ENCODE measurements at places on chromosomes 2 and 18.

- no peak for DNase-seq
Observed at GRCh38 chr2:212494418-212495020, 44.1 kb downstream of the ERBB4 start.

- DNase-seq, result no peak
Observed at GRCh38 chr2:175404839-175405238, 223.3 kb upstream of the ATP5MC3 start.

- no peak for DNase-seq
Observed at GRCh38 chr2:140658760-140659692, 1471.8 kb downstream of the LRP1B start.

DNA sequence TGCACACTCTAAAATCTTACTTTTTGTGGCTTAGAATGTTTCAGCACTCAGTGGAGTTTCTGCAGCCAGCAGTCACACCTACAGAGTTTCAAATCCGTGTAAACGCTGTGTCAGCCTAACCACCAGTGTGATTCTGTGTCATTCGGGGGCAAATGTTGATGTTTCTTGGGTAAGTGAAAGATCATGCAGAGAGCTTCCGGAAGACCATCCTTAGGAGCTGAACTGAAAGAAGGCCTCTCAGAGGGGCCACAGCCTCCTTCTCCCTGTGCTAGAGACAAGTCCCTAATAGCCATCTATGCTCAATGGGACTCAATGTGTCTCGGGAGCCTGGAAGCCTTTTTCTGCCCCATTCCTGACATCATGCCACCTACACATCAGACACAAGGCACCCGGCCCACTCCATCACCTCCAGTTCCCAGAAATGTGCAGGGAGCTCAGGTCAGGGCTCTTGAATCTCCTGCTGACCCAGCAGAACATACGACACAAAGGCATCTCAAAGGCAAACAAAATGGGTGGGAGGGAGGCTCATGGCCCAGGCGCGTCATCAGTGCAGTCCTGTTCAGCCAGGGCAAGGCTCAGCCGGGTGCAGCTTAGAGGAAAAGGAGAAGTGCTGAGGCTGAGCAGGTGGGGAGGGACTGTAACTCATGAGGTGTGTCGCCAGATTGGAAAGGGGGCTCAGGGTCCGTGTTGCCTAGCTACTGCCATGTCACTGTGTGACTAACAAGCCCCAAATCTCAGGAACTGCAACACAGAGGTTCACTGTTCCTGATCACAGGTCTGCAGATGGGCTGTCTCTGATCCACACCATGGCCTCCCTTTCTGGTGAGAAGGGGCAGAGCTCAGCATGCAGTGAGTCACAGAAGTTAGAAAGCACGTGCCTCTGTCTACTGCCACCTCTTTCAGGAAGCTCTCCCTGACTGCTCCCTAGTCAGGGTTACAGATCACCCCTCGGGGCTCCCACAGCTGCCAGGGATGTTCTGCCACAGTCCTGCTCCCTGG is 82.0 kb downstream of the SMAD7 start:
- peak; percentile 32 for DNase-seq

- no peak for DNase-seq
Observed at GRCh38 chr2:158120664-158121641, 19.3 kb downstream of the UPP2 start.

GRCh38 chr2:171287611-171288010 is 126.9 kb upstream of the TLK1 start:
- DNase-seq, result no peak

DNA sequence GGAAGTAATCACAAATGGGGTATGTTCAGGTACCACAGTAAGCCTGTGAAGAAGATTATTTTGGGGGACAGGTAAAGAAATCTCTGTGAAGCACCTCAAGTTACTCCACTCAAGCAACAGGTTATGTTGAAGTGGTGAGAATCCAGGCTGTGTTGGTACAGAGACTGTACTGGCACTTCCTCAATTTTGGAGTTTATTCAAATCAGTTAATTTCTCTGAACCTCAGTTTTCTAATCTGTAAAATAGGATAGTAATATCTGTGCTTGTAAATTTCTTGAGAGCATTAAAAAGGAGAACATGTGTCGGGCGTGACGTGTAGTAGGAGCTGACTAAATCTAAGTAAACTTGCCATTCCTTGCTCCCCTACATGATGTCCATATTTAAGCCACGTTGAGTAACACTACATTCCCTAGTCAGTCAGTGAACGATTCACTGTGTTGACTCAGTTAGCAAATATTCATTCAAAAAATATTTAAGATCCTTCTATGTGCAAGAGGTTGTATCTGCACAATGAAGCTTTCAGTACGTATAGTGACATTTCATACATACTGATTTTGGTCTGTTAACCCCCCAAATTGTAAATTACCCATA is 504.2 kb downstream of the ZEB2 start:
- DNase-seq, result peak; percentile 48

DNA sequence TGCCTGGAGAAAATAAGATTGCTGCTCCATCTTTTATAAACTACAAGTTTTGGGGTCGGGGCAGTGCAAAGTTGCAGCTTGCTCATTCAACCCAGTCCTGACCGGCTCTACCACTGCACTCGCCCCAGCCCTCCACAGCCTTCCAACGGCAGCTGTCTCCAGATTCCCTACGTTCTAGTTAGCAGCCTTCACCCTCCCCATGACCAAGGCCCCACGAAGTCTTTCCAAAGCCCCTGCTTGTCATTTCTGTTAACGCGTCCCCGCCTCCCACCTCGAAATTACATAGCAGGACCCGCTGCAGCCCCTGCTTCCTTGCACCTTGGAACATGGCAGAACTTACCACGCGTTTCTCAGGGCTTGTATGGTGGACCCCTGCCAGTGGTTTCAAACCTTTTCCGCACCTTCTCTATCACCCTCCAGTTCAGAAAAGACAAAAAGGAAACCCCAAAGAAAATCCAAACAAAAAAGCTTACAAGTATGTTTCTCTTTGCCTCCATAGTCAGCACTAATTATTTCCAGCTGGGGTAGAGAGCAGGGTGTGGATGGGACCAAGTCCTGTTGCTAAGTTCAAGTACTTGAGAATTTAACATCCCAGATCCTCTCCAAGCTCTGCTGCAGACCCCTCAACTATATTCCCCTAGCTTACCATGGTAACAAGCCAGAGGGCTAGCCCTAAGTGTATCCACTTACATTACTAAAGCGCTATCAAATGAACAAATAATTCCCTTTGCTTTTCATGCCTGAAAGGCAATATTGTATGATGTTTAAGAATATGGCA is 161.5 kb downstream of the TGIF1 start:
- DNase-seq, result no peak

DNA sequence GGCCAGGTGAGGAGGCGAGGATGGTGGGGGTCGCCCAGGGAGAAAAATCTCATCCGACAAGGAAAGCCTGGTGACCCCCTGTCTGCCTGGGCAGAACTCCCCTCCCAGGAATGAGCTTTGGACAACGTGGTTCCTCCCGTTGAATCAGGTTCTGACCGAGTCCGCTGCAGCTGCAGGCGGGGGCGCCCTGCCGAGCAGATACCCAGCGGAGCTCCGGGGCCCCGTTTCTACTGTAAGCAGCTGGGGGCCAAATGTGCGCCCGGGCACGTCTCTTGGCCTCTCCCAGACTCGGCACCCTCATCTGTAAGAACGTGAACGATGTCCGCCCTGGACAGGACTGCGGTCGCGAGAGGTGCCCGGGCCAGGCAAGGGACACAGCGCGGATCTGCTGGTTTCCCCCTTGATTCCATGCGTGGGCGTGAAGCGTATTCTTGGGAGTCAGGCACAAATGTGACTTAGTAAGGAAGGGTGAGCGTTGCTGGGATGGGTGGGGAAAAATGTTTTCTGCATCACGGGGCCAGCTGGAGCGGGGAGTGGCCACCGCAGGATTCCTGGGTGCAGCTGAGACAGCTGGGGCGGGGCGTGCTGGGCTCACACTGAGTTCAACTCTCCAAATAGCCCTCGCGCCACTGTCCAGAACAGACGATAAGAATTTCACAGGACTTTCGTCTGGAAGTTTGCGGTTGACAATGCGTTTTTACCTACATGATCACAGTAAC is 20.2 kb upstream of the TUBB6 start:
- DNase-seq, result peak; percentile 93

- DNase-seq, result no peak
Observed at GRCh38 chr2:70767079-70767698, 811 bp downstream of the ADD2 start.

- DNase-seq, result no peak
Observed at GRCh38 chr2:128805237-128805636, 486.6 kb upstream of the HS6ST1 start.

GRCh38 chr2:215571689-215572088 is 135.8 kb upstream of the FN1 start:
- DNase-seq, result no peak

DNA sequence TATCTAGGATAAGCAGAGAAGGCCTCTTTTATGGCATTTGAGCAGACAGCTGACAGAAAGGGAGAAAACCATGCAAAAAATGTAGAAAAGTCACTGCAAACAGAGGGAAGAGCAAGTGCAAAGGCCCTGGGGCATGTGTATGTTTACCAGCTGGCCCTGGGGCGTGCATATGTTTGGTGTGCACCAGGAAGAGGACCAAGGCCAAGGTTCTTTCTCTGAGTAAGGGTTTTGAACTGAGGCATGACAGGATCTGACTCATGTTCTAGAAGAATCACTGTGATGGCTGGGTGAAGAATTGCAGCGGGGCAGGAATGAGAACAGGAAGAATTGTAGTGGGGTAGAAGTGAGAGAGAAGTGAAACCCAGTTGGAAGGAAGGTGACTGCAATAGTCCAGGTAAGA is 69.6 kb downstream of the STEAP3 start:
- no peak for DNase-seq

DNA sequence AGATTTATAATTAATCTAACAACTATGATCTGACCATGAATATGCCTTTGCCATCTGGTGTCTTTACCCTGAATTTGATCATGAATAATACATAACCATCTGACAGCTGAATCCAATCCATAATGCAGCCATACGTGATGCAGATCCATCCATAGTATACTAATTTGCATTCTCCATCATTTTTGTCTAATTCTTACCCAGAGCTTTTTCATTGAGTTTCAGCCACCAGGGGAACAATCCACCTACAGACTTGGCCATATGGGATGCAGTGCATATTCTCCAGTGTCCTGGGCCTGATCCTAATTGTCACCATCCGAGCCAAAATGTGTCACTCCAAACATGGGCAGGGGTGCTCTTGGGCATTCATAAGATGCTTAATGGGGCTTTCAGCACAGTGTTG is 227.2 kb upstream of the CRIM1 start:
- DNase-seq, result no peak

- no peak for DNase-seq
Observed at GRCh38 chr2:205701509-205701908, 19.2 kb downstream of the NRP2 start.

Data from hepatic stellate cell (primary cell).